Activated CD4-positive, alpha-beta T cell treated with anti-CD3 and anti-CD28 coated beads for 24 hours (primary cell): ENCODE measurements at places on chromosomes 12 and 14.
A peak's percentile ranks its signal among the peaks of the same experiment; 100 is the strongest.

DNA sequence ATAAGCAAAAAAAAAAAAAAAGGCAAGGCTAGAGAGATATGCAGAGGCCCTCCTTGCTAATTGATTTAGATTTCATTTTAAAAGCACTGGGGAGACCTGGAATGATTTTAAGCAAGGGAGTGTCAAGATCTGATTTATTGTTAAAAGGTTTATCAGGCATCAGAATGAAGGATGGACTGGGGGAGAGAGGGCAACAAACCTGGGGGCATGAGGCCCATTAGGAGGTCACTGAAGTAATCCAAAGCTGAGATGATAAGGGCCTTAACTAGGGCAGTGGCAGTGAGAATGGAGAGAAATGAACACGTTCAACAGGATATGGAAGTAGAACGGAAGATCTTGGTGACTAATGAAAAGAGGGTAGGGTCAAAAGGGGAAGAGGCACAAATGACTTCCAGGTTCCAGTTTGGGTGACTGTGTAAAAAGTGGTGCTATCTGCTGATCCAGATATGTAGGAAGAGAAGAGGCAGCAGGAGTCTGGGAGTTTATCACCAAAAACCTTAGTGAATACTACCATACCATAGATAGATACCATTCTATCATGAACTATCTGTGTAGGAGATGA lies 24.0 kb downstream of the KITLG start:
- no peak for DNase-seq

DNA sequence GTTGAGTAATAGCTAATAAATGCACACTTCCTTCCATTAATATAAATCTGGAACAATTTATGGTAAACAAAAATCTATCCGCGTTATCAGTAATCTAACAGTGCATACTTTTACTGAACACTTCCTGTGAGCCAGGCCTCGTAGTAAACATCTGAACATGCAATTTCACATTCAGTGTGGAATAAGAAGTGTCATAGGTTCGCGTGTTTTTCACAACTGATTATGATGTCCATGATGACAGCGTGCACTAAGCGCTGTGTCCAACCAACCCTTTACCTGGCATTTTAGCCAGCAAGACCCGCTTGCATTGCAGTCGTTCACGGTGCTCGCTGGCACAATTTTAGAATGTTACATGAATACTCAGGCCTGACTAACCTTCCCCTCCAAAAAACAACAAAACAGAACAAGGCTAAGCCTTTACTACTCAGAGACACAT lies 2.1 kb downstream of the PNMA1 start:
- DNase-seq: no peak

DNA sequence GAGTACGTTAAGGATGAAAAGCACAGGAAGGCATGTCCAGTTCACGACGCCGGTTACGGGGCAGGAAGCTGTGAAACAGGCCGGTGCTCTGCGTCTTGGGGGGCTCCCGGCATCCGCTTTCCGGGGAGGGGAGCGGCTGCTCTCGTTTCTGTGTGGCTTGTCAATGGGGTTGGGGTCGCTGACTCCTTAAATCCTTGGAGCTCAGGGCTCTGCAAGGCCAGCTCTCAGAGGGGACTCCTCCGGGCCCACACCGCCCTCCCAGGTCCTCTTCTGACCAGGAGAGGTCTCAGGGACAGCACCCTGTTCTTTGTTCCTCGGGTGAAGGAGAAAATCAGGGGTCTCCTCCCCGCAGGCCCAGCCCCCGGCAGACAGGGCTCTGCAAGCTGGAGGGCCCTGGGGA lies 78.1 kb downstream of the GALNT9 start:
- no peak for DNase-seq

DNA sequence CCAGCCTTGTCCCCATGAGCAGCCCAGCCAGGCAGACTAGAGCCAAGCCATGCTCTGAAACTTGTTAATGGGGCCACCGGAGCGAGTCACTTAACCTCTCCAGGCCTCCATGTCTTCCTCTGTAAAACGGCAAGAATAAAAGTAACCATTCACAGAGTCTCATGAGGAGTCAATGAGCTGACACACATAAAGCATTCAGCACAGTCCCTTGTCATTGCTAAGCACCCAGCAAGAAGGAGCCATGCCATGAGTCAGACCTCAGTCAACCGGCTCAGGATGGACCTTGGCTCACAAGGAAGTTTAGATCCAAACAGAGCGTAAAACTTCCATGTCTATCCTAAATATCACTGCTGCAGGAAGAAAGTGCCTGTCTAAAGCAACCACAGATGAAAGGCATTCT lies 10.6 kb downstream of the FICD start:
- no peak for DNase-seq

GRCh38 chr14:90454041-90455000 lies 57.5 kb downstream of the CALM1 start:
- no peak for DNase-seq

GRCh38 chr12:89468648-89469326 lies 55.8 kb downstream of the GALNT4 start:
- DNase-seq: no peak

- DNase-seq: peak; percentile 8
Measured at GRCh38 chr12:129911428-129912049, 7.7 kb upstream of the TMEM132D start.

- no peak for DNase-seq
Measured at GRCh38 chr12:50120521-50120920, 8.5 kb downstream of the COX14 start.

DNA sequence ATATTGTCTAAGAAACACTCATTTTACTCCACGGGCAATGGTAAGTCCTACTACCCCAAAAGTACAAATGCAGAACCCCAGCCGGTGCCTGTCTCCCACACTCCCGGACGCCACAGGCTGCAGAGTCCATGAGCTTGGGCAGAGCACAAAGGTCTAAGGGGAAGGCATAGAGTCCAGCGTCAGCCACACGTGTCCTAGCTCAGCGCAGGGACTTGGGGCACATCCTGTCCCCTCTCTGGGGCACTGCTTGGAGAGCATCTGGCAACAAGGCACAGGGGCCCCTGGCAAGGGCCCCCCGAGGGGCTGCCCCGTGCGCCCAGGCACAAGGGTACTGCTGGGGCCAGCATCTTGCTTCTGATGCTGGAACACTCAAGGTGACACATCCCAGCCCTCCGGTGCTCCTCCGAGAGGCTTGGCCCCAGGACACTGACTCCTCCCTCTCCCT lies 58.4 kb downstream of the BCL11B start:
- no peak for DNase-seq

- DNase-seq: no peak
Measured at GRCh38 chr12:8038659-8039114, 6.2 kb downstream of the FOXJ2 start.

- DNase-seq: no peak
Measured at GRCh38 chr12:117009759-117010158, 89.5 kb downstream of the TESC start.

DNA sequence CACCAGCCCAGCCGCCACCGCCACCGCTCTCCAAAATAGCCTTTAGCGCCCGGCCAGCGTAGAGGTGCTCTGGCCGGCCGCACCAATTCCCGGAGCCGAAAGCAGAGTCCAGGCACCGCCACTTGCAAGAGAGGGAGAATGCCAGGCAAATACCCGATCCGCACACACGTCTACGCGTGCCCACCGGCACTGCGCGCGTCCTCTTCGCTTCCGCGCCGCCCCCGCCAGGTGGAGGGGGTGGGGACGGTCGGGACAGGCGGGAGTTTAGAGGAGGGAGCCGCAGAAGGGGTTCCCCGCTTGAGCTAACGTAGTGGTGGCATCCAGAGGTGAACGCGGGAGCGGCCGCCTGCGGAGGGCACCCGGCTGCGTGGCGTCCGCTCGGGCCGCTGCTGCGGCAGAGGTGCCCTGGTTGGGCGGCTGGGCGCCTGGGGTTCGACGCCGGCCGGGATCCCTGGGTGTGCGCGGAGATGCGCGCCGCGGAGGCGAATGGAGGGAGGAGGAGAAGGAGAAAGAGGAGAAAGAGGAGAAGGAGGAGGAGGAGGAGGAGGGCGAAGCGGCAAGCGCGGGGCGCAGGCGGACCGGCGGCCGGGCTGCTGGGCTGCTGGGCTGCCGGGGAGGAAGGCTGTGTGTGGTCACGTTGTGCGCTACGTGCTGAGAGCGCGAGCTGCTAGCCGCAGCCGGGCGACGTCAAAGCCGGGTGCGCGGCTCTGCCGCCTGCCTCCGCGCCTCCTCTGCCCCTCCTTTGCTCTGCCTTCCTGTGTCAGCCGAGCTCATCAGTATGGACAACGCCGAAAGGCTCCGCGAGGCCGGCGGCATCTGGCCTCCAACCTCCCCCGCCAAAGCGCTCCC lies at the start of gene MDGA2:
Gene MDGA2 (minus strand): TSS at position 140 of the 849 bp plus-strand sequence.
- no peak for DNase-seq

DNA sequence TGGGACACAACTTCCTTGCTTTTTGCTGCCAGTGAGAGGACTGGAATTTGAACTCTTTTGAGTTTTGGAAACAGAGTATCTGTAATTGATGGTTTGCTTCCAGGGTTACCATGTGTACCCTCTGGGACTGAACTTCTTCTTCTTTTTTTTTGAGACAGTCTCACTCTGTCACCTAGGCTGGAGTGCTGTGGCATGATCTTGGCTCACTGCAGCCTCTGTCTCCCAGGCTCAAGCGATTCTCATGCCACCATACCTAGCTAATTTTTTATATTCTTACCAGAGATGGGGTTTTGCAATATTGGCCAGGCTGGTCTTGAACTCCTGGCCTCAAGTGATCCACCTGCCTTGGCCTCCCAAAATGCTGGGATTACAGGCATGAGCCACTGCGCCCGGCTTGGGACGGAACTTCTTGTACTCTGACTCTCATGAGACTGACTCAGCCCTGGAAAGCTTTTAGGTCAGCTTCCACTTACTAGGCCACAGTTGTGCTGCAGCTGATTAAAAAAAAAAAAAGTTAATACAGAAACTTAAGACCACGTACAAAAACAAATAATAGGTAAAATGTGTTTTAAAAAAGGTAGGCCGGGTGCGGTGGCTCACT lies 15.8 kb downstream of the SEL1L start:
- no peak for DNase-seq

DNA sequence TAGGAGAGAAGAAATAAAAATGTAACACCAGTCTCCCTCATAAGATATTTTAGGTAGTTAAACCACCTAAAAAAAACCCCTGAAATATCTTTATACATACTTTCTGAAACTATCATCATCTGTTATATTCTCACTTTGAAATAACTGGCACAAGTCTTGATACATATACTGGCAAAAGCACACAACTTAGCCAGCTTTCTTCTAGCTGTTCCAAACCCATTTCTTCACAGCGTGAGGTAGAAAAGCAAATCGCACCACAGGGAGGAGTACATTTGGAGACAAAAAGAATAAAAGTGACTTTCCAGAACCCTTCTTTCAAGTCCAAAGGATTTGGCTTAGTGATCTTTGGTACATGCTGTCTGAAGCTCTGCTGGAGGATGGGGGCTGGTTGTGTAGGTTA lies 78.5 kb downstream of the RERG start:
- DNase-seq: no peak

DNA sequence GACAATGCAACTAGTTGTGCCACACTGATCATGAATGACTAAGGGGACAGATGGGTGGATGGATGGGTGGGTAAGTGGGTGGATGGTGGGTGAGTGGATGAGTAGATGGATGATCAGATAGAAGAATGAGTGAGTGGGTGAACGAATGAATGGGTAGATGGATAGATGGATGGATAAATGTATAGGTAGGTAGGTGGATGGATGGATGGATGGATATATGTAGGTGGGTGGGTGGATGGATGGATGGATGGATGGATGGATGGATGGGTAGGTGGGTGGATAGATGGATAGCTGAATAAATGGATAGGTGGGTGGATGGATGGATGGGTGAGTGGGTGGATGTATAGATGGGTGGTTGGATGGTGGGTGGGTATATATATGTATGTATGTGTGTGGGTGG lies 348.8 kb upstream of the FKBP4 start:
- DNase-seq: no peak

GRCh38 chr14:70692210-70692609 lies 50.5 kb downstream of the TTC9 start:
- DNase-seq: no peak

DNA sequence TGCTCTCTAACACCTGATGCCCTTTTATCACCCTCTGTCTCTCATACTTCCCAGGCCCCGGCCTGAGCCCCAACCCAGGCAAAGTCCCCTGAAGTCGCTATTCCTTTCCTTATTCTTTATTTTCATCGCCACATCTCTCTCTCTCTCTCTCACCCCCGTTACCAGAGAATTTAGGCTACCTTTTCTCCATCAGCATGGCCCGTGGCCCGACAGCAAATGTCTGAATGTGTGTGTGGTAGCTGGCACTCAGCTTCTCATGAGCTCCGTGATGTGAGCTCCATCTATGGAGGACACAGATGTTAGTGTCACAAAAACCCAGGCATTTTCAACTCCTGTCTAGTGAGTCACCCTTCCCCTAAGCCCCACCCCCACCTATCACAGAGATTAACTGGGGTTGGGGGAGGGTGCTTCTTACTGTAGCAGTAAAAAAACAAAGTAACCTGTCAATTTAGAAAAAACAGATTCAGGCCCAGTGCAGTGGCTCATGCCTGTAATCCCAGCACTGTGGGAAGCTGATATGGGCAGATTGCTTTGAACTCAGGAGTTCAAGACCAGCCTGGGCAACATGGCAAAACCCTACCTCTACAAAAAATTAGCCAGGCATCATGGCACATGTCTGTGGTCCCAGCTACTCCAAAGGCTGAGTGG lies 53.8 kb downstream of the VCPKMT start:
- peak; percentile 76 for DNase-seq

- DNase-seq: no peak
Measured at GRCh38 chr12:112140728-112141127, 15.4 kb downstream of the TRAFD1 start.

GRCh38 chr12:108732489-108733229 lies 1.3 kb upstream of the CORO1C start:
- DNase-seq: no peak

- DNase-seq: no peak
Measured at GRCh38 chr14:90803249-90803648, 13.0 kb downstream of the TTC7B start.
